ENCODE measurements at places on chromosomes 1 and 21.

DNA sequence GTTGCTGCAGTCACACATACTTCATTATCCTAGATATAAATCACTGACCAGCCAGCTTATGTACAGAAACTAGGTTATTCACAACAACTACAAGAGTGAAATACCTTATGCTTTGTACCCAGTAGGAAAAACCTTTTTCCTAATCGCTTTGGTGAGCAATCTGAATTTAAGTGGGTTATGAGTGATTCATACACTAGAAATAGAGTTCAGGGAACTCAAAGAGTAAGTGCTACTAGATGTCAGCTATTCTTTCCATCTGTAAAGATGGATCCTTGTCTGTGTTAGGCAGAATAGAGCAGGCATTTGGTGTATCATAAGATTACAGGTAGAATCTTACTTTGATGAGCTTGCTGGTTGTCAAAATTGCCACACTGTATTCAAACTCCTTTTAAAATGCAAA lies 101.9 kb downstream of the ZNF644 start:
- DNase-seq = no peak

DNA sequence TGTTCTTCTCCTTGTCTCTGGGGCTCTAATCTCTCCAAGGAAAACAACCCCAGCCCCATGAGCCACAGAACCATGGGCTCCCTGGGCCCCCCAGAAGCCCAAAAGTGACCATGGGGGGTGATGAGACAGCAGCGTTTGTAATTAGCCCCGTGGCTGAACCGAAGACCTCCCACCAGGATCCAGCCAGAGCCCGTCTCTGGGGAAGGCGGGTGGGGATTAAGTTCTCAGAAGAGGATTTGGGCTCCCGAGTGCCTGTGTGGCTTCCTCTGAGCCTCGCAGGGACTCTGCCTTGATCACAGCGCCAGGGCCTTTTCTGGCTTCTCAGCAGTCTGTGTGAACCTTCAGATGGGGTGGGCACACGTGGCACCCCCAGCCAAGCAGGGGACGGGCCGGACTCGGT lies 77.0 kb downstream of the ALPL start:
- DNase-seq = no peak

DNA sequence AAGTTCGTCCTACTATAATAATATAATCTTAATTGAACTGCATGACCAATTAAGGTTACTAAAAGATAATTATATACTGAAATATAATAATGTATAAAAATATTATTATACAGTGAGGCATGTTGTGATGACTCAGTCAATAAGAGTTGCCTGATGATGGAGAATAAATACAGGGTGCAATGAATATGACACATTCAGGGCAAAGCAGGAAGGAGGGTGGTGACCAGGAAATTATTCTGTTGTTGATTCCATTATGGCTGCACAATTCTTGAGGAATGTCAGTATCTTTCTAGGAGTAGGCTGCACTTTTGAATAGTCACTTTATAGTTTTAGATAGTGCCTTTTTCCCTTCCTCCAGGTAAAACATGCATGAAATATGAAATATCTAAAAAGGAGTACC lies 46.4 kb upstream of the RGS21 start:
- DNase-seq = no peak

GRCh38 chr1:210340311-210340710 lies 11.6 kb downstream of the HHAT start:
- no peak for DNase-seq

GRCh38 chr1:89987159-89987819 lies 7.6 kb upstream of the ZNF326 start:
- peak; percentile 52 for DNase-seq

DNA sequence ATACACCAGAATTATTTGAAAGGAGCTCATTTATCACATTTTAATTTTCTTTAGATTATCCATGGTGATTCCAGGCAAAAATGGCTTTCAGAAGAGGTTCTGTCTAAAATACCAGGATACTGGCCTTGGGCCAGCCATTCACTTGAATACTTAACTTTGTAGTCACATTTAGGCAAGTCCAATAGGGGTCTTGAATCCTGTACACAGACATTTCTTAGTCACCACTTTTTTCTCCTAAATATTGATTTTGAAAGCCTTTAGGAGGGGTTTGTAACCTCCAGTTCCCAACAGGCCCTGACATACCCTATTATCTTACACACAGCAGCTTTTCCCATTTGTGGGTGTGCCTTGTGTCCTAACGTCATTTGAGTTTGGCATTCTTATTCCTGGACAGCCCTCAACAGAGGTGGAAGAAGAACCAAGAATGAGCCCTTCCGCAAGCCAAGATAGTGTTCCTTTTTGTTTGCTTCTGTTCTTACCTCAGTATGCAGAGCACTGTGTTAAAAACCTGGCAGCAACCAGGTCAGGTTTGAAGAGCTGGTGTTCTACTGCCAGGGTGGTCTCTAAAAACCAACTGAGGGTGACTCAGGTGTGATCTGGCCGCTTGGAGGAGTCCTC lies 19.5 kb downstream of the MAP3K7CL start:
- no peak for DNase-seq

DNA sequence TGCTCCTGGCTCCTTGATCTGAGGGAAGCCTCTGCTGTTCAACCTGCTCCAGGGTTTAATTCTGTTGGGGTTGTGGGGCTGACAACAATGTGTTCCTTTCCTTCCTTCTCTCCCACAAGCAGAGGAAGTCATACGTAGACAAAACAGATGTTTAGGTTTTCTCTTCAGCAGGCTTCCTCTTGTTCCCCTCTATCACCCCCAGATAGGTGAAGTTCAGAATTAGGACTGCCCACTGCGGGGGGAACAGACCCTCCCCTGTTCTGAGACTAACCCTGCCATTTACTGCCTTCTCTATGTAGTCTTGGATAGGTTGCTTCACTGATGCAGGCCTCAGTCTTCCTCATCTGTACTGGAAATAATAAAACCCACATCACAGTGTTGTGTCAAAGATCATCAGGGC lies 30.0 kb upstream of the NRDC start:
- no peak for DNase-seq

DNA sequence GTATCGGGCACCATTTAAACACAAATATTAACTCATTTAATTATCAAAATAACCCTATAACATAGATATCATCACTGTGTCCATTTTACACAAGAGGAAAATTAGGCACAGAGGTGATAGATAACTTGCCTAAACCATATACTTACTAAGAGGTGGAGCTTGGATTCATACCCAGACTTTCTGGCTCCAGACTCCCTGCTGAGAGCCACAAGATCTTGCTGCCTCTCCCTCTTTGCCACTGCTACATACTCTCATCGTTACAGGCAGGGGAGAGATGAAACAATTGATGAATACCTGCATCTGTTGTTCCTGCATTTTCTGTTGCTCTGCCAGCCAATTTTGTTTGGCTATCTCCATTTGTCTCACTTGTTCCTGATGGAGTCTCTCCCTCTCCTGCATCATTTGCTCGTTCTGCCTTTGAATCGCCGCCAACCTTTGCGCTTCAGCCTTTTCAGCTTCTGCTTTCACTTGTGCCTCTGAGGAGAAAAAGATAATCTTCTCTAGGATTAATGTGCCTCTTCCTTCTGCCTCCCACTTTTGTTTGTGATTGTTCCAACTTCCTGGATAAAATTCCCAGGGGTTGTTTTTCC lies 10.6 kb downstream of the GBP5 start:
- no peak for DNase-seq

DNA sequence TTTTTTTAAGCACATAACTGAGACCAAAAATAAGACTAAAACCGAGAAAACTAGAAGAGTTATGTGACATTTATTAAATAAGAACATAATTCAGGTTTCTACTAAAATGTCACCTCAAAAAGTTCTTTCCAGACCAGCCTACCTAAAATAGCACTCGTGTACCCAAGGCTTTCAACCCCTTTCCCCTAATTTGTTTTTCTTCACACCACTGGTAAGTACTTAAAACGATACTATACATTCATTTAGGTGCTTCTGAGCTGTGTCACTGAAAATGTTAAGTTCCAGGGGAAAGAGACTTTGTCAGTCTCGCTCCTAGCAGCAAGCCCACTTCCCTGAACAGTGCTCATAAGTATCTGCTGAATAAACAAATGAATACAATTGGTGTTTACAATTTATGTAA lies 6.8 kb downstream of the RRAGC start:
- DNase-seq = no peak

- peak; percentile 42 for DNase-seq
Observed at GRCh38 chr1:215119719-215120365, 37.3 kb downstream of the KCNK2 start.

DNA sequence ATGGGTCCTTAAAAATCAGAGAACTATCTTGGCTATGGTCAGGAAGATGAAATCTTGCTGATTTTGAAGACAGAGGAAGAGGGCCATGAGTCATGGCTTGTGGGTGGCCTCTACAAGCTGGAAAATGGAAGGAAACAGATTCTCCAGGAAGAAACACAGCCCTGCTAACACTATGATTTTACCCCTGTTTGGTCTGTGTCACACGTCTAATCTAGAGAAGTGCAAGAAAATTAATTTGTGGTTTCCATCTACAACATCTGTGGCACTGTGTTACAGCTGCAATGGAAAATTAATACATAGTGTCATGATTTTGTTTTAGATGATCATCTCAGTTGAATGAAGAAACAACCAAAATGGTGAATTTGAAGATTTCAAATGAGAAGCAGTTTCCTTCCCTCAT lies 288.7 kb upstream of the NRIP1 start:
- DNase-seq = no peak
